ENCODE measurements at places on chromosomes 12 and 14. TPM values are rescaled to one million over a fixed set of nuclear protein-coding genes. Genes with fewer than 3 reads are reported as not detected.

Gene PTPN6
- 394 TPM for total RNA-seq

Gene RNASE7
- total RNA-seq = not detected

Gene SVOP
- not detected for total RNA-seq

Gene DYNLL1
- 234 TPM for total RNA-seq

Gene KLRD1
- 1.3 TPM for total RNA-seq

All from activated naive CD4-positive, alpha-beta T cell treated with anti-CD3 and anti-CD28 coated beads, Interleukin-2, amount 10 ng/mL, durations not matched to agents 5 hours and 36 hours (primary cell).